ENCODE measurements at places on chromosomes 1 and 21. TPM values are rescaled to one million over a fixed set of nuclear protein-coding genes. Genes with fewer than 3 reads are reported as not detected.

- no peak for DNase-seq
Measured at GRCh38 chr21:34984356-34985058, 64.6 kb downstream of the RUNX1 start.

DNA sequence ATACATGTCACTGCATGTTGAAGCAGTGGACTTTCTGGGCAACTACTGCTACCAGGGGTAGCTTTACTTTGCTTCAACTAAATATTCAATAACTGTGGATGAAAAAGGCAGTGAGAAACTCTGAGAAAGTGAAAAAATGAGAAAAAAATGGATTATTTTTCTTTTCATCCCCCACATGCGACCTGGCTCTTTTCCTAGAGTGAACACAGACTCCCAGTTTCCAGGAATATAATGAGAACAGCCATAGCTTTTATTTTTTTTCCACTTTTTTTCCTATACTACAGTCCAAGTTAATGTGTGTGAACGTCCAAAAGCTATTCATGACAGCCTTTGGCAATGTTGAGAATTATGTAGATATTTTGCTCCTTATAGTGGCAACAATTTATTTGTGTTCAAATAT is 230.4 kb downstream of the DNM3 start:
- no peak for DNase-seq

GRCh38 chr1:150874455-150875196 is 1.8 kb downstream of the ARNT start:
- DNase-seq = no peak

- DNase-seq = no peak
Measured at GRCh38 chr1:154774175-154774855, 95.8 kb downstream of the KCNN3 start.

DNA sequence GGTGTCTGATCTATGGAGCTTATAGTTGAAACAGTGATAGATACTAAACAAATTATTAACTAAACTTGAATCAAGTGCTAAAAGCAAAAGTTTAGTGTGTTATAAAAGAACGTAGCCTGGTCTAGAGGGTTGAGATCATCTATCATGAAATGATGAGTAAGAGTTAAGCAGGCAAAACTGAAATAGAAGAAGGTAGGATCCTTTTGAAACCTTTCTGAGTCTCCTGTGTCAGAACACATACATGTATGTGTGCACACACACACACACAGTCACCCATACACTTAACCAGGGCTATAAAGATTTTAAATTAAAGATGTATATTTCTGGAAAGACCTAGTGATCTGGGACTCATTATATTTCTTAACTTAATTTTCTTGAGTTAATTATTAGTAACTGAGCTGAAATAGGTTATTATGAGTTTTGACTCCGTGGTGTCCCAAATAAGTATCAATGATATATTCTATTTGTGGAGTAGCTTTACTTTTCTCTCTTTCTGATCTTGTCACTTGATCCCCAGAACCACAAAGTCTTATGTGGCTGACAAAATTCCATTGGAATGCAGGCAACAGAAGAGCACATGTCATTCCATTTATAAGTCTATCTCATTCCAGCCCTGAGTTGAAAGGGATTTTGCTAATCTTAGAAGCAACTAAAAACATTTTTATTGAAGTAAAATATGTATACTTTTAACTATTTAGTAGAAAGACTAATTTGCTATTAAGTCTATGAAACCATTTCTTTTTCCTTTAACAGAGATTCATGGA is 70.7 kb downstream of the PRRX1 start:
- DNase-seq = no peak

DNA sequence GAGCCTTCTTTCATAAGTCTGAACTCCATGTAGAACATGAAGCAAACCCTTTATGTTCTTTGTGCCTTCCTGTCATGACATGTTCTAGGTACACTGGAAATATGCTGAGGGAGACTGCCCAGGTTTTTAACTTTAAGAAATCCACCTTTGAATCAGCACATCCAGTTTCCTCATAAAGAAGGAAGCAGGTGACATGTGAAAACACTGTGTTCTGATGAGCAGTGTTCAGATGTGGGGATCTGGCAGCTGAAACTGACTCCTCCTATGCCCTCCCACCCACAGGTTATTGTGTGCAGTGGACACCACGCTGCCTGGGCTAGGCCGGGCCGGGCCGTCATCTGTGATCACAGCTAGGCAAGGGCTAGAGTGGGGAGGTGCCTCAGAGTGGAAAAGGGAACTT is 51.1 kb downstream of the CNN3 start:
- no peak for DNase-seq

- DNase-seq = no peak
Measured at GRCh38 chr1:69992594-69992993, 212.8 kb downstream of the LRRC40 start.

DNA sequence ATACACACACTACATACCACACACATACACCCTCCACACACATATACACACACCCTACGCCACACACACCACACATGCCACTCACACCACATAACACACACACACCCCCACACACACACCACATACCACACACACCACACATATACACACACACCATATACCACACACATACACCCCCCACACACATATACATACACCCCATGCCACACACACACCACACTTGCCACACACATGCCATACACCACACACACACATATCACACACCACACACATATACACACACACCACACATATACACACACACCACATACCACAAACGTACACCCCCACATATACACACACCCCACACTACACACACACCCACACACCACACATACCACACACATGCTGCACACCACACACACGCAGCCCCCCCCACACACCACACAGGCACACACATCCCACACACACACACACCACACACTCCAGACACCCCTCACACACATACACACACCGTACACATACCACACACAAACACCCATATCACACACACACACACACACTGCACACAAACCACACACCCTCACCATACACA is 76.7 kb upstream of the TMPRSS2 start:
- no peak for DNase-seq

DNA sequence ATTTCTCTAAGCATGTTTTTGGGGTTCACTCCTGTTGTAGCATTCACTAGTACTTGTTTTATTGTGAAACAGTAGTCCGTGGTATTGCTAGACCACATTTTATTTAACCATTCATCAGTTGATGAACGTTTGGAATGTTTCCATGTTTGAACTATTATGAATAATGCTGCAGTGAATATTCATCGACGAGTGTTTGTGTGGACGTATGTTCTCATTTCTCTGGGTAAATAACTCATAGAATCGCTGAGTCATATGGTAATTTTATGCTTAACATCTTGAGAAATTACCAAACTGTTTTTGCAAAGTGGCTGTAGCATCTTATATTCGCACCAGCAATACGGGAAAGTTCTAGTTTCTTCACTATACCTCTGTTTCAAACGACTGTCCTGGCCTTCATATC is 28.0 kb upstream of the KAZN start:
- no peak for DNase-seq

OR2T3 gene
- total RNA-seq = not detected

Measured in activated naive CD8-positive, alpha-beta T cell treated with anti-CD3 and anti-CD28 coated beads for 36 hours (primary cell).